Chondrocyte (in vitro differentiated cells): ENCODE measurements at places on chromosomes 6 and 20. TPM values are rescaled to one million over a fixed set of nuclear protein-coding genes. Genes with fewer than 3 reads are reported as not detected.

- H3K27me3 ChIP-seq = no peaks in the 10 kb centered on the region
- DNase-seq = no peak
- no peak overlapping the region for H3K4me3 ChIP-seq
- peaks cover 30% of the 10 kb centered on the region for H3K36me3 ChIP-seq
- H3K27ac ChIP-seq = no peak overlapping the region
- no peaks in the 10 kb centered on the region for H3K4me1 ChIP-seq
Measured at GRCh38 chr6:125888989-125889656, 67.4 kb upstream of the HINT3 start.

- H3K4me1 ChIP-seq = no peaks in the 10 kb centered on the region
- no peak for DNase-seq
- peaks cover 2% of the 10 kb centered on the region for H3K27me3 ChIP-seq
- H3K36me3 ChIP-seq = peaks cover under 1% of the 10 kb centered on the region
- H3K27ac ChIP-seq = no peak overlapping the region
- H3K4me3 ChIP-seq = no peak overlapping the region
Measured at GRCh38 chr6:127243501-127243900, 23.2 kb upstream of the RNF146 start.

Gene ALDH8A1
- total RNA-seq = 0.18 to 0.40 TPM (median 0.39 TPM) in 3 replicates

GRCh38 chr6:160330619-160331018 lies 17.6 kb upstream of the SLC22A3 start:
- peaks cover 39% of the 10 kb centered on the region for H3K27me3 ChIP-seq
- no peak overlapping the region for H3K27ac ChIP-seq
- no peak for DNase-seq
- H3K4me3 ChIP-seq = no peak overlapping the region
- H3K36me3 ChIP-seq = no peaks in the 10 kb centered on the region

- DNase-seq = no peak
- no peak overlapping the region for H3K4me3 ChIP-seq
- peaks cover 54% of the 10 kb centered on the region for H3K4me1 ChIP-seq
- no peak overlapping the region for H3K27ac ChIP-seq
Measured at GRCh38 chr20:13024596-13024995, 15.8 kb downstream of the SPTLC3 start.

Gene MPC1
- 25.1 to 31.6 TPM (median 30.1 TPM) in 3 replicates for total RNA-seq

DNA sequence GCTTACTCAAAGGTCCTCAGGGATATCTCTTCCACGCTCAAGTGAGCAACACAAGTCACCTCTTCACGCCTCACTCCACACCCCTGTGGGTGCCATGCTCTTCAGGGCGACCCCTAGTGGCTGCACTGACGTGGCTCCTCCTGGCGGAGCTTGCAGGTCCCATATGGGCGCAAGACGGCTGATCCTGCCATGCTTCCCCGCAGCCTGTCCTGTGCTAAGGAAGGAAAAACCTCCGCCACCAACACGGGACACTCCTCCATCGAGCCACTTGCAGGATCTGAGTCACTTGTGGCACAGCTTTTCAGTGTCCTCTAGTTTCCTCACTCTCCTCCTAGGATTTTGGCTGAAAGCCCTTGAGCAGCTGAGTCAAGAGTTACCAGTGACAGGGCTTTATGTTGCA lies 90.7 kb downstream of the KHDC1L start:
- peaks cover 7% of the 10 kb centered on the region for H3K4me1 ChIP-seq
- H3K36me3 ChIP-seq = peaks cover 2% of the 10 kb centered on the region
- DNase-seq = peak; percentile 77
- no peak overlapping the region for H3K4me3 ChIP-seq
